Epithelial cell of esophagus (primary cell): ENCODE measurements at places on chromosomes 6 and 20.

GRCh38 chr6:149045404-149045803, 272.1 kb upstream of the TAB2 start:
- no peak for DNase-seq

- no peak for DNase-seq
Observed at GRCh38 chr20:13874394-13875157, 89.7 kb downstream of the NDUFAF5 start.

- DNase-seq: no peak
Observed at GRCh38 chr6:111976139-111976538, 77.8 kb upstream of the CCN6 start.

DNA sequence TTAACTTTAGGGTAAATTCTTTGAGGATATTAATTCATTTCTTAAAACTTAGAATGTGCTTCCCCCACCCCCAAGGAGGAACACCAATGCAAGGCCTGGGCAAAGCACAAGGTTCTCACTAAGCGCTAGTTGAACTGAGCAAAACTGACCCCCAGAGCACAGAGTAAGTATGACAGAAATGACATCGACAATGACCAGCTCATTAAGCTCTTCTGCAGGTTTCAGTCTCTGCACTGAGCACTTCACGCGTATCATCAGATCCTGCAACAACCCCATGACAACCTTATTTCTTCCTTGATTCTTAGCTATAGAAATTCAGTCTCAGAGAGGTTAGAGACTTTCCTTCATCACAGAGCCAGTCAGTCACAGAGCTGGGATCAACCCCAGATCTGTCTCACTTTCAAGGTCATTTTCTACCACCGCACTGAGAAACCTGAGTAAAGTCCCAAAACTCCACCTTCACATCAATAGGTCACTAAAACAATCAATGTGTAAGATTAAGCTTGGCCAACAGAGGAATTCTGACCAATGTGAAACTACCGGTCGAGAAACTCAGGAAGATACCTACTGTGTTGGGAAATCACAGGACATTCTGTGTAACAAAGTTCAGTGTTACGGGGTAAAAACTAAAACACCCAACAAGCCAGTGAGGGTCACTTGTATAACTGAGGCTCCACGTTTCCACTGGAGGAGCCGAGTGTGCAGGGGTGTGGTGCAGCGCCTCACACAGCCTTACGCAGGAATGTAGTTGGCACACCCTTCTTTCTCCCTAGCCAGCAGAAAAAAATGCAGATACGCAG, 129.0 kb upstream of the FOXQ1 start:
- peak; percentile 23 for DNase-seq

DNA sequence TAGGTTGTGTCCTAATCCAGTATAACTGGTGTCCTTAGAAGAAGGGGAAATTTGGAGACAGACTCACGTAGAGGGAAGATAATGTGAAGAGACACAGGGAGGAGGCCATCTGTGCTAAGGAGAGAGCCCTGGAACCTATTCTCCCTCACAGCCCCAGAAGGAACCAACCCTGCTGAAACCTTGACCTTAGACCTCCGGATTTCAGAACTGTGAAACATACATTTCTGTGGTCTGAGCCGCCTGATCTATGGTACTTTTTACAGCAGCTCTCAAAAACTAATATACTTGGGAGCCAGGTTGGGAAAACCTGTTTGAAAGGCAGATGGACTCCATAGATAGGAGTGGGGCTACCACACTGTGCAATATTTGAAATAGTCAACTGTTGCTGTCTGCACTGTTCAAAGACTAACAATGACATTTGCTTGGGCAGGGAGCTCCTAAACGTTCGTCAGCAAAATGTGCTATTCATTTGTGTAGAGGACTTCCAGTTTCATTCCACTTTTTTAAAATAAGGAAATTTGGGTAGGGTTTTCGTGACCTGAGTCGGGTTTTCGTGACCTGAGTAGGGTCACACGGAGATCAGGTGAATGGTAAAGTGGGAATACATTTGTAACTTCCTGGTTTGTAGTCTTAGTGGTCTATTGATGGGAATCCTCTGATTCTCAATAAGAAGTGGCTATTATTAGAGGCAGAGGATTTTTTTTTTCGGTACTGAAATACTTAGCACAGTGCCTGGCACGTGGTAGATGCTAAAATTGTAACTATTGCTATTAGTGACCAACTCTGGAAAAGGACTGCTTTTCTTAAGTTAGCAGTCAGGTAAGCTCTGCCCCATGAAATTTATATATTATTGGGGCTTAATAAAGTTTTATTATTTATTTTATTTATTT, 11.4 kb downstream of the TAGAP start:
- DNase-seq: no peak

- peak; percentile 81 for DNase-seq
Observed at GRCh38 chr20:57212534-57213276, 53.7 kb downstream of the BMP7 start.

- DNase-seq: no peak
Observed at GRCh38 chr20:56629464-56630085, 469 bp downstream of the TFAP2C start.

DNA sequence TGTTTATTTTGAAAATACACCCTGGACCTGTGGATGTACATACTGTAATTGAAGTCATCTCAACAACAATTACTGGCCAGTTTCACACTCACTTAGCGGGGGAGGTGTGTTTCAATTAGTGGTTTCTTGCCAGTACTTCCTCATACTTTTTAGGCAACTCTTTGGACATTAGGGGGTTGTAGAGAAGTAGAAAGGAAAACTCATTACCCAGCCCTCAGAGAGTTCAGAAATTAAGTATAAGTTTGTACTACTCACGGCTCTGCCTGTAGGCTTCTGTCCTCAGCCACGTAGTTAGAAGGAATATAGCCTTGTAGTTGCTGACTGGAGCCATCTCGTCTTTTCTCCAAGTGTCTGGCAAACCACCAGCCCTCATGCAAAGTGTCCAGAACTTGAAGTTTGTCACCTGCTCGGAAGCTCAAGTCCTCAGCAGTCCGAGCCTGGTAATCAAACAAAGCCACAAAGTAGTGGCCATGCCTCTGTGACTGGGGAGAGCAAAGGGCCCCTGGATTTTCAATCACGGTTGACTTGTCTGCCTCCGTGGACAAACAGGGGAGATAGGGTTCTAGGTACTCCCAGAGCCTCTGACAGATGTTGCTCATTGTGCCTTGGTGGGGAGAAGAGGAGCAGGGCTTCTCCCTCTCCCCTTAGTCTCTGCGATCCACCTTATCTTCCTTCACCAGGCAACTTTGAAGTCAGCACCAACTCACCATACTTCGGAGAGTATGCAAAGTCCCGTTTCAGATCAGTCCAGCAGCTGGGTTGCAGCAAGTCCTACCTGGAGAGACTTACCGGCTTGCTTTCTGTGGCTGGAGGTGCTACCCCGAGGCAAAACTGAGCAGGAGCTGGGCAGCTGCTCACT, 749 bp downstream of the FRK start:
- DNase-seq: peak; percentile 71

DNA sequence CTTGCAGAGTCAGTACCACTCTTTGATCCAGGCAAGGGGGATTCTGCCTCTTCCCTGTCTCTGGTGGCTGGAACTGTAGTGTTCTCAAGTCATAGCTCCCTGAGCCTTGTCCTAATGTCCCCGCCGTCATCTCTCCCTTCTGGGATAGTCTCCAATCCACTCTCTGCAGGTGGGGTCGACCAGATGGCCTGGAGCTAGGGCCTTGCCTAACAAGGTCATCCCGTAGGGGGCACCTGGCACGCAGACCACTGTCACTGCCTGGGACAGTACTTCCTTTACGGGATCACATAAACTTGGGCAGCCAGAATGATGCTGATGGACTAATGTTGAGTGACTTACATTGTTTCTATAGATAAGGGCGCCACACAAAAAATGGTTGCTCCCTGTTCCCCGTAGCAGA, 118.9 kb upstream of the SLC22A23 start:
- DNase-seq: no peak

DNA sequence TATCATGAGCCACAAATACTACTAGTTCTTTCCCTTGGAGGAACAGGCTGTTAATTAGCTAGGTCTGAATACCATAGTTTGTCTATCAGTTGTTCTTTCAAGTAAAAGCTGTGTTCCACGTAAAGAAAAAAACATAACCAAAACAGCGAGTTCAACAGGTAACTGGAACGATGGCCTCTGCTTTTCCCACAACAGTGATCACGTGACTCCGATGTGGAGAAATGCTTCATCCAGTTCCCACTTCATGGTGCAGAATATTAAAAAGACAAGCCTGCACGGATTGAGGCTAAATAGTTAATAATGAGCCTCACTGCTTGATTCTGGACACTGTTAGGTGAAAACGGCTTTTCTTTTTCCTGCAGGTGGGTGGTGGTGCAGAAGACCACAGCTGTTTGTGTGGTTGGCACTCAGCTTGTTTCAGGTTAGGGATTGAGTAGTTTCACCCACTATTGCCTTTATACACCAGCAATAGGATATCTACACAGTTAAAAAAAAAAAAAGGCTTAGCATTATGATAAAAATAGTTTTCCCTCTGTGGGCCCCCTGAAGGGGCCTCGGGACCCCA, 88.1 kb downstream of the DACT2 start:
- DNase-seq: no peak

- no peak for DNase-seq
Observed at GRCh38 chr6:125230674-125231073, 71.1 kb downstream of the HDDC2 start.

- DNase-seq: no peak
Observed at GRCh38 chr6:170437719-170438401, 115.2 kb downstream of the PSMB1 start.
